SHP77 (cell line): ENCODE measurements at places on chromosomes 16 and 17.

DNA sequence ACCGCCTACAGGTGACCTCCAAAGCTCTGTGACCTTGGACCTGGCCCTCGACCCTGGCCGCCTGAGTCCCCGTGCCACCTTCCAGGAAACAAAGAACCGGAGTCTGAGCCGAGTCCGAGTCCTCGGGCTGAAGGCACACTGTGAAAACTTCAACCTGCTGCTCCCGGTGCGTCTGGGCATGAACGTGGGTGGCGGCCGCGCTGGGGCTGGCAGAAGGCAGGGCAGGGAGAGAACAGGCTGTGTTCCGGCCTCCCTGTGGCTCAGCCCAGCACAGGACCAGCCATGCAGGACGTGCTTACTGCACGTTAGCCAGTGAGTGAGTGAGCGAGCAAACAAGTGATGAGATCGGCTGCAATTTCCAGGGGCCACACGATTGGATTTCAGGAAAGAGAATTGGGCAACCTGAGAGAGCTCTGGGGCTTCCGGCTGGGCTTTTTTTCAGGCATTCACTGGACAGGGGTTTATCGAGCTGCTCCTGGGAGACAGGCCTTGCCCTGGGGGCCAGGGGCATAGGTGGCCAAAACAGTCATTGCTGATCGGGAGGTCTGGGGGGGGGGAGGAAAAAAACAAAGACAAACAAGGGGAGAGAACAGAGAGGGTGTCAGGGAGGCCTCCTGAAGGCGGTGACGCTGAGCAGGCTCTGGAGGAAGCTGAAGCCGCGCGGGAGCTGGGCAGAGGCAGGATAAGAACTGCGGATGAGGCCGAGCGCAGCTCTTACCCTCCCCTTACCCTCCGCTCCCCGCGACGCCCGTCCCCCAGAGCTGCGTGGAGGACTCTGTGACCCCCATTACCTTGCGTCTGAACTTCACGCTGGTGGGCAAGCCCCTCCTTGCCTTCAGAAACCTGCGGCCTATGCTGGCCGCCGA is 16.9 kb downstream of the ITGAX start:
- no peak for DNase-seq

DNA sequence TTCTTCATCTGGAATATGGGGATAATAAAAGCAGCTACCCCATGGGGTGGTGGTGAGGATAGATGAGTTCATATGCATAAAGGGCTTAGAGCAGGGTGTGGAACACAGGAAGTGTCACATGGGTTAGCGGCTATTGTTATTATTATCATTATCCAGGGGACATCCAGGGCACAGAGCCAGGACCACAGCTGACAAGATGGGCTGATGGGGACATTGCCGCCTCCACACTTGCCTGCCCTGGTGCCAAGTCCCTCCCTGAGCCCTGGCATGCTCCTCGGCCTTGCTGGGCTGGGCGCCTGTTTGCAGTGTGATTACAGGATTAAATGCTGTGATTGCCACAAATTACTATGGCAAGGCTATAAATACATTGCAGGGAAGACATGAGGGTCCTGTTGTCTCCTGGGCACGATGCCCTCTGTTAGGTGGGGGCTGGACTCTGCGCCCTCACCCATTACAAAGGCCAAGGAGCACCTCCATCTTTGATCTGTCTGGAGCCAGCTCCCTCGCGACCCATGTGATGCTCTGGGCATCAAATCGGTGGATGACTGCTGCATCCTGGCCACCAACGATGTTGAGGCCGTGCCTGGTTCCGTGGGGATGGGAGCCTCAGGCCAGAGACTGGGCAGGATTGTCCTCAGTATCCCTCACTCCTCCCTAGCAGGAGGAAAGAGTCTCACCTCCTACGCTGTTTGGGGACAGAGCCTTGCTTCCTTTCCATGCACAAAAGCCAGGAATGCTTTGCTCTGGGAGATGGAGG is 43.2 kb downstream of the PIMREG start:
- no peak for DNase-seq

DNA sequence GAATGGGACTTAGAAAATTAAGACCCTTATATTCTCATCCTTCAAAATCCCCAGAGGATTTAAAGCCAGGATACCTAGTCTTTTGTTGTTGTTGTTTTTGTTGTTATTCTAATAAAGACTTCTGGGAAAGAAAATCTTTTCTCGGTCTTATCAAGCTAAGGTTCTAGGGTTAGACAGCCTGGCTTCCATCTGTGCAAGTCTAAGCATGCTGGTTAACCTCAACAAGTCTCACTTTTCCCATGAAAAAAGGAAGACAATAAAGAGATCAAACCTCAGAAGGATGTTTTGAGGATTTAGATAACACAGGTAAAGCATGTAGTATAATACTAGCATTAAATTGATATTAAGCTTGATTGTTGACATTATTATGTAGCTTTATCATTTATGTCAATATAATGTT is 486.4 kb upstream of the SOX9 start:
- no peak for DNase-seq

GRCh38 chr17:63623786-63624530 is 1.7 kb downstream of the MAP3K3 start:
- DNase-seq, result no peak

- DNase-seq, result no peak
Observed at GRCh38 chr16:11105038-11105903, 150.7 kb downstream of the SOCS1 start.

DNA sequence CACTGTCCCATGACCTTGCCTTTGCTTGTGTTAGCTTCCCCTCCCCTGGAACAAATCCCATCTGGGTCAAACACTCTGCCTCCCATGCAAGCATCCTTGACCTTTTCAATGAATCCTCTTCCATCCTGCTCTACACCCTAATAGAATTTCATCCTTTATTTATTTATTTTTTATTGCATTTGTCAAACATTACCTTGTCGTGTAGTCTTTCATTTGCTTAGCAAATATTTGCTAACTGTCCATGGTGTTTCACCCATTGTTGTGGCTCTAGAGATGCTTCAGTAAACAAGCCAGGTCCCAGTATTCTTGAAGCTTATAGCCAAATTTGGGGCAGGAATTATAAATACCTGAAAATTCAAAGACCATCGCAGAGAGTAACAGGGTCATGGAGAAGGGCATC is 51.0 kb upstream of the MRTFB start:
- peak; percentile 59 for DNase-seq

DNA sequence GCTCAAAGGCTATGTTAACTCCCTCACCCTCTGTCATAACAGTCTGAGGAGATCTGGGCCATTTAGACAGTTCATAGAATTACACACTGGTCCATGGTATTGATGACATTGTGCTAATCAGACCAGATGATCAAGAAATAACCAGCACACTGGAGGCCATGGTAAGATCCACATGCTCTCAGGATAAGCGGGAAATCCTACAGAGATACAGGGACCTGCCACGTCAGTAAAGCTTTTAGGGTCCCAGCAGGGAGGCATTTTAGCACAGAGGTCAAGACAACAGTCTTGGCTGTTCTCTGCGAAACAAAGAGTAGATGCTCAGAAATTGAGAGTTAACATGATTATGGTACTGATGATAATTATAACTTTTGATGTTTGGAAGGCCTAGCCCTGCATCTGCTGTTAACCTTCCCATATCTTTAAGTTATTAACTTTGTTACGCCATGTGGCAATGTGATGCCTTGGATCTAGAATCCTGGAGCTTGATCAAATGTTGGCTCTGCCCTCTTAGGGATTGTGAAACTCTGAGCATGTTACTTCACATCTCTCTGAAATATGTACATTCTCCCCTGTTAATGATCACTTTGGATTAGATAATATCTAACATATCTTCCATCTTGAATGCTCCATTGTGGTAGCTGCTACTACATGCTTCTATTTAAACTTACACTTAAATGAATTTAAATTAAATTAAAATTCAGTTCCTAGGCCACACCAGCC is 172.0 kb upstream of the SOX9 start:
- DNase-seq, result no peak

DNA sequence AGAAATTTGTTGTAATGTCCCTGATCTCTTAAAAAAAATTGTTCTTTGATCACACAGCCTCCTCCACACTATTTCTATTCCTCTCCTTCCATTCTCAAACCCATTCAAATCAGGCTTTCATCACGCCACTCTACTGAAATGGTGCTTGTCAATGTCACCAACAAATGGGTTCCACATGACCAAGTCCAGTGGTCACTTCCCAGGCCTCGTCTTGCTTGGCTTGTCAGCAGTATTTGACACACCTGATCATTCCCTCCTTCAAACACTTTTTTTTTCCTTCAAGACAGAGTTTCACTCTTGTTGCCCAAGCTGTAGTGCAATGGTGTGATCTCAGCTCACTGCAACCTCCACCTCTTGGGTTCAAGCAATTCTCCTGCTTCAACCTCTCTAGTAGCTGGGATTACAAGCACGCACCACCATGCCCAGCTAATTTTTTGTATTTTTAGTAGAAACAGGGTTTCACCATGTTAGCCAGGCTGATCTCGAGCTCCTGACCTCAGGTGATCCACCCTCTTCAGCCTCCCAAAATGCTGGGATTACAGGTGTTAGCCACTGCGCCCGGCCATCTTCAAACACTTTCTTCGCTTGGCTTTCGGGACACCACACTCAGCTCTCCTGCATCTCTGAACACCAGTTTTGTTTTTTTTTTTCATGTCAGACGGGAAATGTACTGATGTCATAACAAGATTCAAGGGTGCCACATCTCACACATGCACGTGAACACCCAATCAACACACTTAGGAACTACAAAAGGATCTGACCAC is 18.3 kb downstream of the NQO1 start:
- no peak for DNase-seq

GRCh38 chr17:73201215-73202069 is 8.6 kb downstream of the COG1 start:
- no peak for DNase-seq

DNA sequence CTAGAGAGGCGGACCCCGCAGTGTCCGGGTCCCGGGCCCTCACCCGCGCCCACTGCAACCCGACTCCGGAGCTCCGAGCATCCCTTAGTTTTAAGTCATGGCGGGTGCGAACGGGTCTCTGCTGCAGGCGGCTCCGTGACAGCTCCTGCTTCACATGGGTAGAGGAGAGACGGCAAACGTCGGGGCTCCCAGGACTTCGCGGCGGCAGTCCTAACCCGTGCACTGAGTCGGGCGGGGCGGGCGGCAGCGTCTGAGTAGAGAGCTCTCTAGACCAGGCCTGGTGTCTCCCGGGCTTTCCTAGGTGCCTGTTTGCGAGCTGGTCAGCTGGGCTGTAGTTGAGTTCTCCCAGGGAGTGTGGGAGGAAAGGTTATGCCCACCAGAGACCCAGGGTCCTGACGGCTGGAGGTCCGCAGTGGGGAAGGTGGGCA is 345 bp downstream of the TSC2 start:
- DNase-seq, result no peak
